ENCODE measurements at places on chromosomes 6 and 20. TPM values are rescaled to one million over a fixed set of nuclear protein-coding genes. Genes with fewer than 3 reads are reported as not detected.

GRCh38 chr20:37808233-37809070, 94.5 kb upstream of the VSTM2L start:
- no peak for DNase-seq

DNA sequence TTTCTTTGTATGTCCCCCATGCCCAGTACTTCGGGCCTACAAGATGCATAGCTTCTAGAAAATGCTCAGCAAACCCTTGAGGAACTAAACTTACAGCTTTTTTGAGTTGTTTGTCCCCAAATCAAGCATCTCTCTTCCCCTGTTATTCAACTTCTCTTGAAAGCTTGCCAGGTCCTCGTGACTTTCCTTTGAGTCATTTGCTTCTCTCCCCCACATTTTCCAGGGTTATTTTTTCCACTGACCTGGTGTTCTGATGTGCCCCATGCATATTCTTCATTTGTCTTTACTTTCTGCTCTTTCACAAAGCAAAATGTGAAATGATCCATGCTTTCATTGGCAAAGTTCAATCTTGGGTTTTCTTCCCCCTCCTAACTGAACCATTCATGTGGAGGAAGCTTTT, 204.8 kb downstream of the TFAP2A start:
- no peak for DNase-seq

DNA sequence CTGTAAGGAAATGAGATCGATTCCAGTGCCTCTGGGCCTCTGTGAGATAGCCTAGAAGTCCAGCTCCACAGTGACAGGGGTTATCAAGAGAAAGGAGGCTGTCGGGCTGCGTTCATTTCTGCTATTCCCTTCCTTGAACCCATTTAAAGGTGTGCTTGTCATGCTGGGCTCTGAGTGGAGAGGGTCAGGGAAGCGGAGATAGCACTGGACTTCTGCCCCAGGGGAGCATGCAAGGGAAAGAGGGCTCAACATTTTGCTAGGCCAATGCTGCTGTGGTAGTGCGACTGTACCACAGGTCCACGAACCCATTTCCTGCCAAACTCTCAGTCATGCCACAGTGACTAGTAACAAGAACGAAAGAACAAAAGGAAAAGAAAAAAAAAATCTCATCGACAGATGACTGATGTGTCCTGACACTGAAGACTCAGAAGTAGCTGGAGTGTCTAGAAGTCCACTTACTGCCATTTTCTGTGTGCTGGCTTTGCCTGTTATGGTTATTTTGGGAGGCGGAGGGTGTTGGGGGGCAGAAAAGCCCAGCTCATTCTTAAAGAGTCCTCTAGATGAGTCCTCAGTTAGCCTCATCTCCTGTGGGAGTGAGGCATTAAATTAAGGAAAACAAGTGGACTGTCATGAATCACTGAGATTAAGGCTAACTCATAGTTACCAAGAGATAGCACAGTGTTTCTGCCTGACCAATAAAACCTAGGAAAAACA, 8.1 kb downstream of the NEDD9 start:
- DNase-seq = no peak

- DNase-seq = no peak
Measured at GRCh38 chr6:128179876-128180438, 279.1 kb upstream of the THEMIS start.

- no peak for DNase-seq
Measured at GRCh38 chr6:126210398-126211075, 129.4 kb upstream of the CENPW start.

DNA sequence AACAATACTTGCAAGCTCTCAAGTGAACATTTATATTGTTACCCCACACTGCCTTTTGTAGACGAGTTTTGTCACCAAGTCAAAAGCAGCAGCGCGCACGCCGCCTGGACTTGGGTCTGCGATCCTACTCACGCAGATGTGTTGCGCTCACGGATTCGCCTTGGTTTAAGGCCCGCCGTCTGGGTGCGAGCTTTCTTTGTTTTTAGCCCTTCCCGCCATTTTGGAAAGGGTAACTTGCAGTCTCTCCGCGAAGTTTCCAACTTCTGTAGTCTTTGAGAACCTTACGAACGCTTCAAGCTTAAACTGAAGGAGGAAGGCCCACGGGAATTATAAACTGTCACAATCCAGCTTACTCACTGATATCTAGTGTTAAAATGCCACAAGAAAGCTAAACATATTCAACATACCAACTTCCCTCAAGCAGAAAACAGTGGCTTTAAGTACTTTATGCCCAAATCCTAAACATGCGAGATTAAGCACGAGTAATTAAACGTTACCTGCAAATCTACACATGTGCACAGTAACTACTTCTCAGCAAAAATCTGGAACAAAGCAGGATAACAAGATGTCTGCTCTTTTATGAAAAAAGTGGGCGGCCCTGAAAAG, 80.4 kb upstream of the BTN3A2 start:
- DNase-seq = no peak

- DNase-seq = no peak
Measured at GRCh38 chr20:1479831-1480595, 11.2 kb downstream of the SIRPB2 start.

LAMP5 gene
- total RNA-seq = not detected

RAD21L1 gene
- total RNA-seq = not detected

GNMT gene
- not detected for total RNA-seq

E2F1 gene
- 3.2 TPM for total RNA-seq

ATP9A gene
- total RNA-seq = 48.8 TPM

LTB gene
- total RNA-seq = 16.5 TPM

IMPG1 gene
- total RNA-seq = not detected

KATNA1 gene
- total RNA-seq = 18.8 TPM

SCUBE3 gene
- 2.3 TPM for total RNA-seq

RPS10 gene
- total RNA-seq = 2,726 TPM

USP49 gene
- 4.1 TPM for total RNA-seq

CEP250 gene
- total RNA-seq = 31.6 TPM

SNX21 gene
- total RNA-seq = 24.7 TPM
